ENCODE measurements at places on chromosomes 1 and 21.

- no peak for DNase-seq
Observed at GRCh38 chr1:212782422-212783154, 9.0 kb downstream of the NSL1 start.

- no peak for DNase-seq
Observed at GRCh38 chr1:41020109-41020576, 1.4 kb downstream of the SLFNL1 start.

GRCh38 chr1:71101839-71102376, 21.1 kb upstream of the ZRANB2 start:
- DNase-seq, result no peak

DNA sequence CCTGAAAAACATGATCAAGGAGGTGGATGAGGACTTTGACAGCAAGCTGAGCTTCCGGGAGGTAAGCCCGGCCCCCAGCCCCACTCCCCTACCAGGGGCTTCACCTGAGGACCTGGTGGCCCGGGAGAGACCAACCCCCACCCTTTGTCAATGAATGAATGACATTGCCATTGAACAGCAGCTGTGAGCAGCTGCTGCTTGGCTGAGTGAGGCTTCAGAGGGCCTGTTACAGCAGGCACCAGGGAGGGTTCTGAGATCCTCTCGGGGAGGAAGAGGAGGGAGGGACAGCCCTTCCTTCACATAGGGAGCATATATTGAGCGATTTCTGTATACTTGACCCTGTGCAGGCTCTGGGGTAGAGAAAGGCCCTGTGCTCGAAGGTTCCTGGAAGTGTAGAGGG, 12.3 kb upstream of the CTRC start:
- no peak for DNase-seq

Measured in thoracic aorta (tissue), 2 donors.